Caco-2 (cell line): ENCODE measurements at places on chromosomes 2 and 18. TPM values are rescaled to one million over a fixed set of nuclear protein-coding genes. Genes with fewer than 3 reads are reported as not detected.

The CNGA3 gene
- total RNA-seq, result not detected in 2 replicates

The UGT1A10 gene
- total RNA-seq, result 0.77 and 1.0 TPM in 2 replicates

The HSBP1L1 gene
- total RNA-seq, result 25.7 and 25.9 TPM in 2 replicates

GRCh38 chr2:165863810-165864261 lies 69.8 kb upstream of the GALNT3 start:
- H3K27ac ChIP-seq, result no peak overlapping the region
- no peaks in the 10 kb centered on the region for H3K36me3 ChIP-seq
- no peak overlapping the region for H3K4me3 ChIP-seq
- no peaks in the 10 kb centered on the region for H3K4me1 ChIP-seq
- no peak for DNase-seq

- no peak overlapping the region for H3K4me3 ChIP-seq
- peaks cover 6% of the 10 kb centered on the region; the same call in 1 of the 2 replicates for H3K4me1 ChIP-seq
- H3K27ac ChIP-seq, result no peak overlapping the region
- DNase-seq, result no peak
- no peaks in the 10 kb centered on the region for H3K27me3 ChIP-seq
These were observed 3.7 kb downstream of the ZNF142 start for GRCh38 chr2:218655751-218656150.

GRCh38 chr2:185952100-185952499 lies 213.5 kb downstream of the FSIP2 start:
- H3K27me3 ChIP-seq, result no peaks in the 10 kb centered on the region
- no peaks in the 10 kb centered on the region for H3K4me1 ChIP-seq
- H3K4me3 ChIP-seq, result no peak overlapping the region
- H3K36me3 ChIP-seq, result no peaks in the 10 kb centered on the region

GRCh38 chr2:65877331-65878010 lies 445.1 kb upstream of the SPRED2 start:
- no peaks in the 10 kb centered on the region for H3K4me1 ChIP-seq
- peaks cover 2% of the 10 kb centered on the region; the same call in 1 of the 2 replicates for H3K27me3 ChIP-seq
- no peak overlapping the region for H3K4me3 ChIP-seq
- DNase-seq, result no peak

- H3K4me3 ChIP-seq, result no peak overlapping the region
- H3K27ac ChIP-seq, result no peak overlapping the region
- H3K27me3 ChIP-seq, result no peaks in the 10 kb centered on the region
- DNase-seq, result no peak
These were observed 209.9 kb downstream of the LNPK start for GRCh38 chr2:175792199-175792598.

- H3K27ac ChIP-seq, result no peak overlapping the region
- H3K36me3 ChIP-seq, result no peaks in the 10 kb centered on the region
- no peaks in the 10 kb centered on the region for H3K27me3 ChIP-seq
- H3K4me3 ChIP-seq, result no peak overlapping the region
- no peak for DNase-seq
These were observed 749.9 kb upstream of the HS6ST1 start for GRCh38 chr2:129068543-129068942.
